ENCODE measurements at places on chromosomes 13 and 19.

DNA sequence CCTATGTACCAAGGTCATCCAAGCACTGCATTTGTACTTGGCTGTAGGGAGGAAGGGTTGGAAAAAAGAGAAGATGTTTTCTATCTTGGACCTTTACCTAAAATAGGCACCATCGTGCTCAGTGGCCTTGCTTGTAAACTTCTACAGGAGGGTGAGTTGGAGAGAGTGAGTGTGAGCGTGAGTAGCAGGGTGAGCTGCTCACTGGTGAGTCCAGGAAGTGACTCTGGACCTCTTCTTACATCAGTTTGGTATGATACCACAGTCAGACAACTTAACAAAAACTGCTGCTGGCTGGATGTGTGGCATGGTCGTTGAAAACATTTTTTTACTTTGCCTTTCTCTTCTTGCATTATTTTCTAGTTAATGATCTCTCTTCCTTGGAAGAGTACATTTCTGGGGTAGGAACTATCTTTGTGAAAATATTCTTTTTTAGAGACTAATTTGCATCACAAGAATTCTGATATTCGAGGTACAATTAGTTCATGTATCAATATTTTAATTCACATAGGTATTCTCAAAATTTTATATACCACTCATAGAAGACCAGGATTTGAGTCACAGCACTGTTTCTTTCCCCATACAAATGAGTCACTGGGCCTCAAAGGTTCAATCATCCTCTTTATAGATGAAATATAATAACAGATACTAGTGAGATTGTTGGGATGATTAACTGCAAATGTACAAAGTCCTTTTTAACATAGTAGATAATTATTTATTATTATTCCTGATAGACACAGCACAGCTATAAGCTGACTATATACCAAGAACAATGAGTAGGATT lies 651 bp downstream of the SERPINE3 start:
- DNase-seq = no peak

DNA sequence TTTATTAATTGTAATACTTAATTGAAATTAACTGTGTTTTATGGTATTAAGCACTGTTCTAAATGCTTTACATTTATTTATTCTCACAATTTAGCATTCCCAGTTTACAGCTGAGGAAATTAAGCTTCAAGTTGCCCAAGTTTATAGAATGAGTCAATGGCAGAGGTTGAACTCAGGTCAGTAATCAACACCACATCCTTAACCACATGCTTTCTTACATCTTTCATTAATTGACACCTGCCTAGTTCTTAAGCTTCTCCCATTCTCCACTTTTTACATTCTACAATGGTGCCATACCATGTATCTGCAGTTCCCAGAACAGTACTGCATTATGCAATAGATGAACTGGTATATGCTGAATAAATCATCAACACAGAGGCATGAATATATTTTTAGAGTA lies 11.7 kb upstream of the RBM26 start:
- no peak for DNase-seq

DNA sequence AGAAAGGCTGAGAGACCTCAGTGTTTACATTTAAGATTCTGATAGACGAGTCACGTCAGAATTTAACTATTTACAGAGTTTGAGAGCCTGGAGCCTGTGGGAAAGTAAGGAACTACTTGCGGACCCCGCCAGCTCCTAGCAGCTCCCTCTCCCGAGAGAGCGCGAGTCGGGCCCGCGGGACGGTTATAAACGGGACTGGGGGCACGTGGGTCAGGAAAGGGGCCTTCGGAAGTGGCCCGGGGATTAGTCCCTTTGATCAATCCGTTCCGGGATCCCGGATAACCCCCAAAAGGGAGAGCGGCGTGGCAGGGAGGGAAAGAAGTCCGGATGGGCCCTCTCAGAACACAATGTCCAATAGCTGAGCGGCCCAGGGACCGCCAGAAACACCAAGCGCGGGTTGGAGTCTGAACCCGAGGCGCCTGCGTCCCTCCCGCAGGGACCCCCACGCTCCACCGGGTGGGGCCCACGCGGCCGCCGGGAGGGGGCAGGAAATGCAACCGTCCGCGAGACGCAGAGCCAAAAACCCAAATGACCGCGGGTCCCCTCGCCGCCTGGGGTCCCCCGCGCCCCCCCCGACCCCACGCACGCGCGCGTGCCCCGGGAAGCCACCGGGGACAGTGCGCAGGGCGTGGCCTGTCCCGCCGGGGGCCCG lies 3.6 kb downstream of the ZIC5 start:
- no peak for DNase-seq

DNA sequence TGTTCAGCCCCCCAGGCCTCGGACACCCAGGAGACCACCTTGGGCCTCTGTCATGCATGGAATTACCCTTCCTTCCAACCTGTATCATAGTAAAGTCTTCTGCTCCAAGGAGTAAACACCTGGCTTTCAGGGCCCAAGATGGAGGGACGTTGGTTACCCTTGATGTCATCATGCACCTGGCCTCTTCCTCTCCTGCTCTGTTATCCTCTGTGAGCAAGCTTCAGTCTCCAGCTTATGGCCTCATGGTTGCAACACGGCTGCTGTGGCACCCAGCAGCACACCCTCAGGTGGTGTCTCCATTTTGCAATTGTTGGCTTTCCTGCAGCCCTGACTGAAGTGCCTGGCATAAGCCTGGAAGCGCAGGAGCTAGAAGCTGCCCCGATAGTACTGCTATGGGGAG lies 4.0 kb upstream of the OVOL3 start:
- DNase-seq = no peak

- DNase-seq = peak; percentile 59
Measured at GRCh38 chr19:15701757-15702533, 25.9 kb upstream of the OR10H2 start.

DNA sequence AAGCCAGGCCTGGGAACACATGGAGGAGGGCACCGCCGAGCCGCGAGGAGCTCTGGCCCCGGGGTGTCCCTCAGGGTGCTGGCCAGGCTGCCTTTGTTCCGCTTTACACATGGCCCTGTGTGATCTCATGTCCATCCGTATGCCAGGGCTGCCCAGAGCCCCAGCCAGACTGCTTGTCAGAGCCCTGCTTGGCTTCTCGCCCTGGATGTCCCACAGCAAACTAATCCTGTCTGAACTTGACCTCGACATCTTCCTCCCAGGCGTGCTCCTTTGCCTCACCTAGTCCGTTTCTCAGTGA lies 14.3 kb downstream of the BCKDHA start:
- DNase-seq = no peak

- DNase-seq = no peak
Measured at GRCh38 chr19:39133431-39134270, 8.1 kb downstream of the PAK4 start.

DNA sequence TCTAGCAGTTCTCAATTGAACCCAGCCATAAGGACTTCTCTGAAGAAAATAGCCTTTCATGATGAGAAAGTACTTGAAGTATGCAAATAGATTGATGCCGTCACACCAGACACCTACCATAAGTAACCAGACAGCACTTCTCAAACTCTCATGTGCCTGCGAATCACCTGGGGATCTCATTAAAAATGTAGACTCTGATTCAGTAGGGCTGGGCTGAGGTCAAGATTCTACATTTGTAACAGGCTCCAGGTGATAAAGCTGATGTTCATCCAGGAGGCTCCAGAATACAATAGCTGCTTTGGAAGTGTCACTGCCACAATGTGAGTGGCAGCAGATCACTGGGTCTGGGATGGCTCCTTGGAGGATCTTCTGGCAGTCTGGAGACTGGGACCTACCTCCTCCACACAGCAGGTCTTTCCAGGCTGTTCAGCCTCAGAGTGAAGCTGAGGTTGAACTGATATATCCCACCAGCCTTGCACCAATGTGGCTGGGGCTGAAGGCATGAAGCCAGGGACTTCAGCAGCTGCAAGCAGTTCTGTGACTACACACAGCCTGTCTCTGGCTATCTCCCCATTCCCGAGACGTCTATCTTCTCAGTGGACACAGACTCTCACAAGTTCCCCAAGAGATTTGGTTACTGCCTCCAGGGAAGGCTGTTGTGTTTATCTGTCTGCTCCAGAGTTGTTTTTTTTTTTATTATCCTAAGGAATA lies 9.1 kb downstream of the MBNL2 start:
- no peak for DNase-seq

GRCh38 chr19:18605546-18606280 lies 886 bp downstream of the CRLF1 start:
- DNase-seq = no peak

DNA sequence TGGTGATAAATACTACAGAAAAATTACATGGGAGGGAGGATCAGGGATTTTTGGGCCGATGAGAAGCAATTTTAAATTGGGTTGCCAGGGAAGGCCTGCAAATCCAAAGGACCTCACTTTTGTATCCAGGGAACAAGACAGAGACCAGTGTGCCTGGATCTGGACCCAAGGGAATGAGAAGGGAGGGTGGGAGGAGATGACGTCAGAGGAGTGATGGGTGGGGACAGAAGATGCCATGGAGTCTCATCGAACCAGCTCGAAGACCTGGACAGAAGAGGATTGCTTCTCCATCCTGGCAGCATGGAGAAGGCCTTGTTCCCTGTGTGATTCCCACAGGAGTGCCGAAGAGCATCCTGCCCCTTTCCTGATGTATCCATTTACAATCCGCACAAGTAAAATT lies 68.9 kb downstream of the ITGBL1 start:
- DNase-seq = no peak

- no peak for DNase-seq
Measured at GRCh38 chr19:19120308-19121231, 17.7 kb downstream of the TMEM161A start.

- DNase-seq = no peak
Measured at GRCh38 chr19:5130371-5131030, 161.6 kb downstream of the KDM4B start.

- DNase-seq = no peak
Measured at GRCh38 chr13:102028868-102029267, 373.0 kb downstream of the FGF14 start.

DNA sequence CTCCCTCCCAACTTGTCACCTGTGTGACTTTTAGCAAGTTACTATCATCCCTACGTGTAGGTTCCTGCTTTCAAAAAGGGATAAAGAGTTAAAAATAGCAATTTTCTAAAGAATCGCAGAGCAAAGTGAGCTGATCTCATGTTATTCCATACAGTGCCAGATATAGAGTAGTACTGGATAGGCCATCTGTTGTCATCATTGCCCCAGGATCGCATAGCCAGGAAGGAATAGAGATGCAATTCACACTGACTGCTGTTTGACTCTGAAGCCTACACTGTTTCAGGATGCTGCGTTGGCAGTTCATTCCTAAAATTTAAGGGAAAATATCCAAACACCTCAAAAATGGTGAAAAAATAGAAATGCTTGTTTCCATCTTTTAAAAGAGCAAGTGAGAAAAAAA lies 138.9 kb downstream of the SHISA2 start:
- DNase-seq = no peak

GRCh38 chr13:66745307-66745706 lies 484.8 kb downstream of the PCDH9 start:
- no peak for DNase-seq

GRCh38 chr13:40779796-40780285 lies 8.9 kb upstream of the MRPS31 start:
- DNase-seq = no peak

GRCh38 chr19:54451331-54451871 lies 2.4 kb downstream of the LENG8 start:
- no peak for DNase-seq

DNA sequence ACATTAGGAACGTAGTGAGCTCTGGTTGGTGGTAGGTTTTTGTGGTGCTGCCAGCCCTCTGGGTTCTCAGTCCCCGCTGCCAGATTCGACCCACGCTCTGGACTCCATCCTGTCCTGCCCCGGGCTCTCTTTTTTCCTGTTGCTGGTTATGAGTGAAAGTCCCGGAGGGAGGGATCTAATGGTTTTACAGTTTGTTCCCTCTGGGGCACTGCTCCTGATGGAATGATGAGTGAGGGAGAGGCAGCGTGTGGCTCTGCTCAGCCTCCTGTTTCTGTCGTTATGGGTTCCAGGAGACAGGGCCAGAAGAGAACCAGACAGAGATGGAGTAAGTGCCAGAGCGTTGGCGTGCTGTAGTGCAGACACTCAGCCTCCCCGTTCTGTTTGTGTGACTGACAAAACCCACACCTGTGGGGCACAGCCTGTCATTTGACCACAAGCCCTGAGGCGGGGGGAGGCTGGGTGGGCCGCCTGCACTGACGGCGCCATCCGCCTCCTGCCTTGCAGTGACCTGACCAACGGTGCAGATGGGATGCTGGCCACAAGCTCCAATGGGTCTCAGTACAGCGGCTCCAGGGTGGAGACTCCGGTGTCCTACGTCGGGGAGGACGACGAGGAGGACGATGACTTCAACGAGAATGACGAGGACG lies 18.3 kb downstream of the ATP4B start:
- no peak for DNase-seq

Data from NCI-H2107 (cell line).